Astrocyte of the spinal cord (primary cell): ENCODE measurements at places on chromosomes 4 and X.

- no peak for DNase-seq
Observed at GRCh38 chrX:45372151-45372550, 171.5 kb upstream of the DIPK2B start.

DNA sequence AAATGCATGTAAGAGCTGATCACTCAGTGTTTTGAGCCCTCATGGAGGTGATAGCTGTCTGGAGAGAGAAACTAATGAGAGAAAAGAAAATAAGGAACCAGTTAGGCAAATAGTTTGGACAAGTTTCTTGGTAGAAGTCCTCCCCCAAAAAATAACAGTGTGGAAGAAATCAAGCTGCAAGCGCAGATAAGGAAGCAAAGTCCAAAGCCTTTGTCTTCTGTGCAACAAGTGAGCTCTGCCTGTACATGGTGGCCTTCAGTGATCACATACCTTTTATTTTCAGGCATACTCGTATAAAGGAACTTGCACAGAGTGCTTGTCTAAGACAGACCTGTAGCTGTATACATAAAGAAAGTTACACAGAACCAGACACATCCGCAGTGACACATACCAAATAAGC, 2.5 kb upstream of the UGT2A3 start:
- DNase-seq = no peak

DNA sequence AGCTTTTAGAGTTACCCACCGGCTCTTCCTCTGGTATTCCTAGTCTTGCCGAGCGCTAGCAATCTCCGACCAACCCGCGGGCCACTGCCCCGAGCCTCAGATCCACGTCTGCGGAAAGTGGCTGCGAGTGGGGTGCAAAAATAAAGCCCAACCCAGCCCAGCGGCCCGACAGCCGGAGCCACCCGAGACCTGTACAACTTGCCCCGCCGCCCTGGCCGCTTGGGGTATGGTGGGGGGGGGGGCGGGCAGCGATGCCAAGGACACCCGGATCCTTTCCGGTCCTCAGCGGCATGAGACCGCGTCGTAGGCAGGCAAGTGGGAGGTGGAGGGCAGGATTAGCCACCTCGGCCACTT, 1.6 kb downstream of the SLITRK4 start:
- DNase-seq = no peak

DNA sequence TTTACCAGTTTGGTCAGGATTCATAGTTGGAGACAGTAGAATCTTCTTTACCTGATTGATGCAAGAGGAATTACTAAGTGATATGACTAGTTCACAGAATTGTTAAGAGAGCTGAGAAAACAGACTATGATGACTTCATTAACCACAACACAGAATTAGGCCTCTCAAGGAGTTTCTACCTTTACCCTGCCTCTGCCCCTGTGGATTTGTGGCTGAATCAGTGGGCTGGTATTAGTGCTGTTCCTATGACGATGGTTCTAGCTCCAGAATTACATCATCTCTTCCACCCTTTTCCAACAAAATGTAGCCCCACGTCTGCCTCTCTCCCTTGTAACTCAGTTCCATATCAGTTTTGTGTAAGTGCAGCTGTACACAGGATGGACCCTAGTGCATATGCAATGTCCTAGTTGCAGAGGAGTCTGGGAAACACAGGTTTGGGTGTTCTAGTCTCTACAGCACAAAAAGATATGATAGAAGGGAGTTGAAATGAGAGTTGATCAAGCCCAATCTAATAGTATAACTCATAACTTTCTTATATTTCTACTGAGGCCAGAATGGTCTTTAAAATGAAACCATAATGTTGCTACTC, 99.3 kb downstream of the ANXA5 start:
- DNase-seq = peak; percentile 67

DNA sequence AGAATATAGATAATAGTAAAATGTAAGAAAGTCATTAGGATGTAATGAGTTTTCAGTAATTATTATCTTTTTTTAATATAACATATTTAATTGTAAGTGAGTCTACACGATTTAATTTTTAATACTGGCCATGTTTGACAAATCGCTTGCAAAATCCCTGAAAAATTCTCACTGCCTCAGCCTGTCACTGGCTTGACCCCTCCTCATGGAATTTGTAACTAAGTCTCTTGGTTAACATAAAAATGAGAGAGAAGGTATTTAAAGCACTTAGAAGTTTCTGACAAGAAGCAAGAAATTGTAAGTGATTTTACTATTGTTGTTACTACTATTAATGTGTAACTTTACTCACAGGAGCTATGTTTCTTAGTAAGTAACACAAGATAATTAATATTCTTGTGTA, 237.9 kb upstream of the GK2 start:
- no peak for DNase-seq

DNA sequence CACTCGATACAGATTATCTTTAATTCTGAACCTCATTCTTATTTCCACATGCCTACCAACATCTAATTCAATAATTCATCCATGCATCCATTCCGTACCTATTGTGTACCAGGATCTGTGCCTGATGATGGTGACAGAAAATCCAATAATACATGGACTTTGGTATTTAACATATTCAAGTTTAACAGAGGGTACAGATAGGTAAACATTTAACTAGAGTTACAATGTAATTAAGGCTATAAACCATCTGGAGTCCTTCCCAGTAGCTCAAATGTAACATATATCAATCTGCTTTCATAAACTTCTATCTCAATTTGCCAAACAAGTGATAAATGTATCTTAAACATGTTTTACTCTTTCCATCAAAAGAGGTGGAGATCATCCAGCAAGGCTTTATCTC, 561.5 kb upstream of the FTHL17 start:
- no peak for DNase-seq

- DNase-seq = peak; percentile 30
Observed at GRCh38 chr4:81207828-81208227, 7.2 kb downstream of the PRKG2 start.

GRCh38 chrX:100926453-100926852, 2.3 kb downstream of the XKRX start:
- no peak for DNase-seq

GRCh38 chr4:134126955-134127354, 74.6 kb downstream of the PABPC4L start:
- no peak for DNase-seq

DNA sequence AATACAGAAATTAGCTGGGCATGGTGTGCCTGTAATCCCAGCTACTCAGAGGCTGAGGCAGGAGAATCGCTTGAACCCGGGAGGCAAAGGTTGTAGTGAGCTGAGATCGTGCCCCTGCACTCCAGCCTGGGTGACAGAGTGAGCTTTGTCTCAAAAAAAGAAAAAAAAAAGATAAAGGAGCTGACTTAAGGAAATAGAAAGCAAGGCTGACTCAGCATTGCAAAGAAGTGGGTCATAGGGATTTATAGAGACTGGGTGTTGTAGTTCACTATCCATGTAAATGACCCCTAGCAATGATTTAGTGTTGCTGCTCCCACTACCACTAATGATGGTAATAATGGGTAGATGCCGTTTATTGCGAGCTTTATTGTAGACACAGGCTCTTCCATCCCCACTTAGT, 47.6 kb downstream of the ADD1 start:
- DNase-seq = peak; percentile 60

- DNase-seq = peak; percentile 12
Observed at GRCh38 chr4:81723927-81724587, 252.3 kb upstream of the RASGEF1B start.

DNA sequence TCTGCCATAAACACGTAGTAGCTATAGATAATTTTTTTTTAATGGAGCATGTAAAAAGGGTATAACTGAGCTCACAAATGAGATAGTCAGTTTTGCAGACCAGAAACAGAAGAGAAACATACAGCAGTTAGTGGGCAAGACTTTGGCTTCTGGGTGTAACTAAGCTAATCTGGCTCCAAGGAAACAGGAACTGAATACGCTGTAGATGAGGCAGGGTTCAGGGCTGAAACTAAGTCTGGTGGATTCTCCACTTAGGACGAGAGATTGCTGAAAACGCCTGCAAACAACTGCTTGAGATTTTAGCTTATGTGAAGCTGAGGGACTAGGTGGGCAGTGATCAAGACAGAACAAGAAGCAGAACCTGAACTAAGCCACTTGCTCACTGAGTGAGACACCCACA, 91.7 kb downstream of the SMIM20 start:
- no peak for DNase-seq

GRCh38 chr4:188627892-188628291, 488.7 kb downstream of the TRIML1 start:
- no peak for DNase-seq

DNA sequence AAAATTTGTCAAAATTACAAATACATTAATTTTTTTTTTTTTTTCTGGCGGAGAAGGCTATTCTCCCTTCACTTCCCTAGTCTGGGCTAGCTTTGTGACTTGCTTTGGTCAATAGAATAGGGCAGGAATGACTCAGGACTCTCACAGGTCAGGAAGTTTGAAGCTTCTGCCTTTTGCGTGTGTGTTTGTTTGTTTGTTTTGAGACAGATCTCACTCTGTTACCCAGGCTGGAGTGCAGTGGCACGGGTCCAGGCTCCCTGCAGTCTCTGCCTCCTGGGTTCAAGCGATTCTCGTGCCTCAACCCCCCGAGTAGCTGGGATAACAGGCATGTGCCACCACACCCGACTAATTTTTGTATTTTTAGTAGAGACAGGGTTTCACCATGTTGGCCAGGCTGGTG, 55.9 kb upstream of the USP9X start:
- no peak for DNase-seq

- DNase-seq = no peak
Observed at GRCh38 chr4:28373191-28373590, 1512.5 kb downstream of the STIM2 start.

GRCh38 chrX:10744007-10744406, 123.6 kb upstream of the MID1 start:
- no peak for DNase-seq

DNA sequence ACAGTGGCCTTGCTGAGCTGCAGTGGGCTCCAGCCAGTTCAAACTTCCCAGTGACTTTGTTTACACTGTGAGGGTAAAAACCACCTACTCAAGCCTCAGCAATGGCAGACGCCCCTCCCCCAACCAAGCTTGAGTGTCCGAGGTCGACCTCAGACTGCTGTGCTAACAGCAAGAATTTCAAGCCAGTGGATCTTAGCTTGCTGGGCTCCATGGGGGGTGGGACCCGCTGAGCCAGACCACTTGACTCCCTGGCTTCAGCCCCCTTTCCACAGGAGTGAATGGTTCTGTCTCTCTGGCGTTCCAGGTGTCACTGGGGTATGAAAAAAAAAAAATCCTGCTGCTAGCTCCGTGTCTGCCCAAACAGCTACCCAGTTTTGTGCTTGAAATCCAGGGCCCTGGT, 168.9 kb upstream of the INTU start:
- DNase-seq = no peak

- peak; percentile 61 for DNase-seq
Observed at GRCh38 chrX:67612231-67612630, 68.4 kb downstream of the AR start.

DNA sequence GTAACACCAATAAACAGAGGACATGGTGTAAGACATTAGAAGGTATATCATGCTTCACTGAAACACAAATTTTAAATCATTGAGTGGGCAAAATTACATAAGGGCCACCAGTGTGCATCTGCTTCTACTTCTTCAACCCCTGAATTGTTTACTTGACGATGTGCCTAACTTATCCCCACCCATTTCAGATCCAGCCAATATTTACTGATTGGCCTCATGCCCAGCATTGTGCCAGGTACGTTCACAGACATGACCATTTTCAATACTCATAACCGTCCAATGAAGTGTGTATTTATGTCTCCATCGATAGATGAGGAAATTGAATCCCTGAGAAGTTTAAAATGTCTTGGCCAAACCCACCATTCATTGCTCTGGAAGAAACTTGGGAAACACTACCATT, 208.3 kb upstream of the MID1 start:
- DNase-seq = no peak

- no peak for DNase-seq
Observed at GRCh38 chr4:21792736-21793135, 155.8 kb downstream of the KCNIP4 start.

DNA sequence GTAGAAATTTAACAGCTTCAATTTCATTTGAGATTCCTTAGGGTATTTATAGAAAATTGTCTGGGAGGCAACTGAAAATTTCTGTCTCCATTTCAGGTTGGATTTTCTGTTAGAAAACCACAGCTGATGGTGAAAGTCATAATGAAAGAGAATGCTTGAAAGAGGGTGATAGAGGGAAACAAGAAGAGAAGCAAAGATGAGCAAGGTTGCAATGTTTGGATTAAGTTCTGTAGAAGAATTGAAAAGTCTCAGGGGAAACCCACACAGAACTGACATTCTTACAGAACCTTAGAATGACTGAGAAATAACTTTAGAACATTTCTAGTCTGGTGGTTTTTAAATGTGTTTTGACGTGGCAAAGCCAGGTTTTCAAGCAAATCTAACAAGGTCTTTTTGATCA, 14.7 kb downstream of the GBA3 start:
- no peak for DNase-seq

DNA sequence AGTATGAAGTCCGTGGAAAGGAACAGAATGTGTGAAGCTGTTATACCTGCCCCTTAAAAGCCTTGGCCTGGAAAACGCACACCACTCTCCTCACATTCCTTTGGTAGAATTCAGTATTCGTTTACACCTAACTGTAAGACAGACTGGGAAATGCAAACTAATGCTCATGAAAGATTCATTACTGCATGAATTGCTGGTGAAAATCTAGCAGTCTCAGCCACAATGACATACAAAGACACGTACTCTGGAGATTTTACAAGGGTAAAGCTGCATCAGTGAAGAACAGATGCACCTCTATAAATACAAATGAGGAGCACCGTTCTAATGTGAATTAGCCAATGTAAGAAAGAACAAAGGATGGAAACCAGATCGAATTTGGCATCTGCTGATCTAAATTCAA, 2051.3 kb downstream of the PCDH7 start:
- no peak for DNase-seq

GRCh38 chr4:10348241-10348640, 109.0 kb downstream of the ZNF518B start:
- no peak for DNase-seq

GRCh38 chr4:171785388-171785787, 27.8 kb upstream of the GALNTL6 start:
- DNase-seq = no peak

GRCh38 chr4:17646693-17647092, 32.3 kb downstream of the MED28 start:
- DNase-seq = no peak

GRCh38 chr4:38967260-38968095, 64.7 kb downstream of the TMEM156 start:
- DNase-seq = peak; percentile 98

DNA sequence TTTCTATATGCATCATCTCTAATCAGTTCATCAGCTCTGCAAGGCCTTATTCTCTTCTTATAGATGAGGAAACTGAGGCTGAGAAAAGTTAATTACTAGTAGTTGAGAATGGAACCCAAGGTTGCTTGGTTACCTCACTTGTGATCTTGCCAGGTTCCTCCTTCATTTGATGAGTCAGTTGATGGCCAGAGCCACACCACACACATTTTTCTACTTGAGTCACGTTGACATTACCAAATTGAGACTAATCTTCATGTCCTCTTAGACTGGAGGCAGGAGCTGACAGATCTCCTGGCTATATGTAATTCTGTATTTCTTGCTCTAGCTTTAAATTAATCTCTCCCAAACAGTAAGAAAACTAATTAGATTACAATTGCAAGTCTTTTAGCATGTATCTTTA, 428.4 kb downstream of the AFF2 start:
- DNase-seq = peak; percentile 36

GRCh38 chr4:1172228-1172851, at the start of gene SPON2:
SPON2 (minus strand) TSS chr4:1172583.
- peak; percentile 26 for DNase-seq

GRCh38 chr4:109319684-109320083, 17.2 kb upstream of the COL25A1 start:
- DNase-seq = no peak

- peak; percentile 64 for DNase-seq
Observed at GRCh38 chr4:123825596-123826291, 429.1 kb downstream of the SPRY1 start.

GRCh38 chr4:85854546-85854945, 379.6 kb downstream of the ARHGAP24 start:
- no peak for DNase-seq
